ENCODE measurements at places on chromosomes 12 and 14.

- DNase-seq: no peak
Observed at GRCh38 chr14:93543766-93544165, 113.0 kb downstream of the UNC79 start.

GRCh38 chr14:68373124-68373646 is 419.7 kb downstream of the ZFP36L1 start:
- DNase-seq: no peak

DNA sequence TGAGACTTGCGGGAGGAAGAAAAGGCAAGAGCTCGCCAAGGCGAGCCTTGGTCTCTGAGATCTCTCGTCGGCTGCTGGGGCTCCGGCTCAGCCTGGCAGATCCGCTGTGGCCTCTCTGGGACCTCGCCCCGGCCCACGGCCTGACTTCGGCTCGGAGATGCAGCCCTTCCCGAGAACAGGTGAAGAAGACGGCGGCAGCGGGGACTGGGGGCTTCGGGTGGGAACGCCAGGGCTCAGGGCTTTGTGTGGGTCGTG is 6.0 kb upstream of the HOXC9 start:
- DNase-seq: no peak

DNA sequence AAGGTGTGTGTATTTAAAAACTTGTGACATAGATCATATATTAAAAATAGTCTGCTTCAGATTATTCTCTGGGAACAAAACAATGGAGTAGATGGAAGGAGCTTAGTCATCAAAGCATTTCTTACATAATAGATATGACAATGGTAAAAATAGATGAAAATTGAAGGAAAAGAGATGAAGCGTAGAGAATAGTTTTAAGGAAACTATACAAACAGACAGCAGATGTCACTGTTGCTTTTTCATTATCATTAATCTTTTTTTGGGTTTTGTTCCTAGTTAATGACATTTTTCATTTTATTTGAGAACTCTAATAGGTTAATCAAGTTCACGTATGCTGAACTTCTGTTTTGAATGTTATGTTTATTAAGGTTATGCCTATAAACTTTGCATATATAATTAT is 149.2 kb upstream of the FBXO33 start:
- DNase-seq: no peak

DNA sequence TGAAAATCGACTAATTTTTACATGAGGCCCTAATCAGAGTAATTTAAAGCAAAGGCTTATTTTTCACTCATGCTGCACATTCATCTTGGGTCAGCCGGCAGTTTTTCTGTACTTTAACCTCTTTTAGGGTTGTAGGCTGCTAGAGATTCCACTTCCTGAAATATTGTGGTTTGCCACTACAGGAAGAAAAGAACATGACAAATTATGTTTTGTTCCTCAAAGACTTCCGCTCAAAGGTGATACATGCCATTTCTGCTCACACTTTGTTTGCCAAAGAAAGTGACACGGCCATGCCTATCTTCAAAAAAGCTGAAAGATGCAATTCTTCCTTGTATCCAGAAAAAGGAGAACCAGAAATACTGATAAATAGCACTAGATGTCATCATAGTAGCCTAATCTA is 183.4 kb upstream of the PPFIA2 start:
- no peak for DNase-seq

GRCh38 chr12:52032446-52032803 is 18.8 kb upstream of the NR4A1 start:
- DNase-seq: no peak

DNA sequence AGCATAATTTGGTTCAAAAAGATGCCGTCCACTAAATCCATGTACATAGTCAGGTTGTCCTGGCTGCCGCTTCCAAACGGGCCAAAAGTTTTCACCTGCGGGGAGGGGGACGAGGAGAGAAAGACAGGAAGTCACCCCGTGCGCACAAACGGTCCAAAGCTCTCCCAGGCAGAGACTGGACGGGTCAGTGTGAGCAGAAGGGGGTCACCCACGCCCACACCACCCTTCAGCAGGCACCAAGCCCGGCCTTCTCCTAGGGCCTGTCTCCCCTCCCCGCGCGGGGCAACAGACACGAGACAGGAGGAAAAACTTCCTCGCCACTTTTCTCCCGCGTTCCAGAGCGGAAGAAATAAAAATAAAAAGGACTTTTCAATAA is 888 bp downstream of the CCDC88C start:
- DNase-seq: no peak

DNA sequence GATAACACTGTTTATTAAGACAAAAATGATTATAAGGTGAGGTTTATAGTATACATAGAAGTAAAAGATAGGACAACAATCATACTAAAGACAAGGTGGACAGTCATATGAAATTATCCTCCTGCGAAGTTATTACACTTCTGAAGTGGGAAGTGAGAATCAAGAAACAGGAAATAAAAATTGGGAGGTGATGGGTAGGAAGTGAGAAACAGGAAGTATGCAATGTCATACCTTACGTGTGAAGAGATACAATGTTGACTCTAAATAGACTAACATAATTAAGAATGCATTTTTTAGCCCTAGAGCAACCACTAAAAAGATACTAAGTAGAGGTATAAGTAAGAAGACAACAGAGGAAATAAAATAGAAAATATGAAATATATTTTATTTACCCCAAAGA is 43.7 kb downstream of the GRIN2B start:
- DNase-seq: no peak

- no peak for DNase-seq
Observed at GRCh38 chr12:111469401-111469800, 63.7 kb downstream of the SH2B3 start.

GRCh38 chr12:28340261-28341045 is 150.2 kb downstream of the CCDC91 start:
- no peak for DNase-seq

GRCh38 chr12:50786498-50787231 is 22.8 kb downstream of the ATF1 start:
- no peak for DNase-seq

DNA sequence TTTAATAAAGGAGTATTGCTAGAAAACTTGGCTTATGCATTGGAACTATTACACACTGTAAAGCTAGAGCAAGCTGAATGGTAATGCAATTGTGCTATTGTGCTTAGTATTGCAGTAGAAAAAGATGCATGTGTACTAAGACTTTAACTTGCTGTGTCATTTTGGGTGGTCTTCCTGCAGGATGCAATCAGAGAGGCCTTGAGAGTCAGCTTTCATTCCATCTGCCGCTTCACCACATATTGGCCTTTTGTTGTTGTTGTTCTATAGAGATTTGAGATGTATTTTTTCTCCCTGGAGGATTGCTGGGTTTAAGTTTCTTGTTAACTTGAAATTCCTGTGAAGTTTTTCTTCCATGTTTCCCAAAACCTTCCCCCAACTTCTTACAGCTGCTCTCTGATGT is 449.7 kb downstream of the TMTC2 start:
- DNase-seq: no peak

DNA sequence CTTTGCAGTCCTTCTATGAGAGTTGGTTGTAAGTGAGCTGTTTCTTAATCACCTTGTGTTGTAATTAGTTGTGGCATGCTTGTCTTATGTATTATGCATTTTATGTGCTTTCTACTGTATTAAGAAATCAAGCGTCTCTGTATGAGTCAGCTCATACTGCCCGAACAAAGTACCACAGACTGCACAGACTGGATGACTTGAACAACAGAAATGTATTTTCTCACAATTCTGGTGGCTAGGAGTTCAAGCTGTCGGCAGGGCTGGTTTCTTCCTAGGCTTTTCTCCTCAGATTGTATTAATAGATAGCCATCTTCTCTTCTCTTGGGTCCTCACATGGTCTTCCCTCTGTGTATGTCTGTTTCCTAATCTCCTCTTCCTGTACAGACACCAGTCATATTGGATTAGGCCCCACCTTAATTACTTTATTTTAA is 77.7 kb downstream of the FLRT2 start:
- DNase-seq: no peak

GRCh38 chr12:127726671-127727315 is 540.2 kb upstream of the TMEM132C start:
- DNase-seq: no peak

DNA sequence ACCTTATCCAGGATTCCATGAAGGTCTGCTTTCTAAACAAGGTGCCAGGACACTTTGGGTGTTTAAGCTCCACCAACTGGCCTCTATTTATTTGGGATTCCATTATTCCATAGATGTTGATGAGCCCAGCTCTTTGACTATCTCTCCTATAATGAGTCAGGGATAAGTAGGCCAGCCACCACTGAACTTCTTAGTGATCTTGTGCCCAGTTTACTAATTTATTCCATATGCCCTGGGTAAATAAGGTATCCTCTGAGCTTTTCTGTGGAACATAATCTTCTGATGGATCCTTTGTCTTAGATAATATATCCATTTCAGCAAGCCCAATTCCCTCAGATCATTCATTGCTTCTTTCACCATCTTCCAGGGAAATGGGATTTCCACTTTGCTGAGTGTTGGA is 535.0 kb downstream of the FOXG1 start:
- DNase-seq: no peak

DNA sequence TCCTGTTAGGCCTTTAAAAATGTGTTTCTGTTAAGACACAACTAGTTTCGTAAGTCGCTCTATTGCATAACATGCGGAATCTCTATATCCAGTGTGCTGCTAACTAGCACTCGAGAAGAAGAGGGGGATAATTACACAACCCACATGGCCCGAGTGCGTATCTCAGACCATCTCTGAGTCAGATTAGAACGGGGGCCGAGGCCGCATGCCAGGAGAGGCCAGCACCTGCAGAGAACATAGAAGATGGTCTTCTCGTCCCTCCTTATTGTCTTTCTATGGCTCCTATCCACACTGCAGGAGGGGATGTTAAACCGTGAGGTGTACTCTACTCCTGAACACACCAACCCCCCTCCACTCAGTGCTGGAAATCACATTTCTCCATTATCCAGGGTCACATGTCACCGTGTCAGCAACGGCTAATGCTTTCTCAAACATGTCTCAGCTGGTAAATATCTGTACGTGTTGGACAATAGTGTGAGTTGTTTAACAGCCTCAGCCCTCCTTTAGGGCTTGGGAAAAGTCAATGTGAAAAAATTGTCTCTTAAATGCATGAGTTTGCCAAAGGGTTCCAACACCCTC is 56.3 kb downstream of the CCDC88C start:
- DNase-seq: no peak

DNA sequence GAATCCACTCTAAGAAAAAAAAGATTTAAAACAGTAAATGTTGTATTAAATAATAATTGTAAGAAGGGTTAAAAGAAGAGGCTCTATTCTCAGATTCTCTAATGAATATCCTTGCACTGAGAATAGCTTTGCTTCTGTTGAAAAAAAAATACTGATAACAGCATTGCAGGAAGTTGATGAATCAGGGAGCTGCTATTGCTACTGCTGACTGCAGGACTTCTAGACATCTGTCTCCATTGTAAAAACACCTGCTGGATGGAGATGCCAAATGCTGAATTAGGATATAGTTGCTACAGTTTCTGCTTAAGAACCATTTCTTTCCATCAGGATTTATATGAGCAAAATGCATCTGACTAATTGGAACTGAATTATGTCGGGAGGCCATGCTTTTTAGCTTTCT is 50.3 kb upstream of the ANP32D start:
- no peak for DNase-seq

DNA sequence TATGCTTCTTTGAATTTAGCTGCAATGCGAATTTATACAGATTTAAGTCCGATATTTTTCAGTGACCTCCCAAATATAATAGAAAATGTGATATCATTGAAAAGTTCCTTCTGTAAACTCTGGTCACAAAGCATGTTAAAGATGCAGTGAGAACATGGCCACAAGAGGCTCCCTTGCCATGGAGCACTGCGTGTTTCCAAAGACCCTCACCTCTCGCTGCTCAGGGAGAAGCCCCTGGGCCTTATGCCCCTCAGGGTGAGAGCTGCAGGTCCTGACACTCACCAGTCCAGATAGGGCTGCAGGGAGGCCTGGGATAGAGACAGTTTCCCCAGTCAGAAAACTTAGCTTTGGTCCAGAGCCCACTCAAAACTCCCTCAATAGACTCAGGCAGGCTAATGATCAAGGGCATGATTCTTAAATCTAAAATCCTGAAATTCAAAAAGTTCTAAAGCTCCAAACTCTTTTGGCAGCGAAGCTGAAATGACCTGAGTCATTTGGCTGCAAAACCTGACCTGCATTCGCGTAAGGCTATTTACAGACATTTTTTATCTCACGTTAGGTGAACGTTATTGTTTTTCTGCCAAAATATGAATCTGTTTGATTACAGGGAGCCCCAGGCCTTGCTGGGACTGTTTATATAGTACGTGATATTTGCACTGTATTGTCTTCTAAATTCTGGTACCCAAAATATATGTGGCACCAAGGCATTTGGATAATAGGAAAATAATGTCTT is 67.8 kb downstream of the CAPZA3 start:
- DNase-seq: no peak

GRCh38 chr14:55609681-55610080 is 29.7 kb downstream of the KTN1 start:
- no peak for DNase-seq

GRCh38 chr12:27521066-27521465 is 2.9 kb upstream of the PPFIBP1 start:
- no peak for DNase-seq

DNA sequence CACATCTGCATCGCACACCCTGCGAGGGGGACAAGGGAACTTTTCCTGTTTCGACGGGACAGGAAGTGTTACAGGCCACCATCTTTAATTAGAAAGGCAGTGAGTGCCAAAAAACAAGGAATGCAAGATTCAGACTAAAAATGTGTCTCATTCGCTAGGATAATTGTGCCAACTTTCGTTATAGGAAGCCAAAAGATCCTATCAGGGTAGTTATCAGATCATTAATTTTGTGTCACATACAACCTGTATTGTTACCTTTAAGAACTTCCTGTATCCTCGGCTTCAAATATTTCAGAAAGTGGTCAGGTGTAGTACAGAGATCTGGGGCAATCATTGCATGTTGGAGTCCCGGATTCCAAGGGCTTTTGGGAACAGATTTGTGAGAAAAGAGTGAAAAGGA is 19.2 kb upstream of the MGP start:
- no peak for DNase-seq

DNA sequence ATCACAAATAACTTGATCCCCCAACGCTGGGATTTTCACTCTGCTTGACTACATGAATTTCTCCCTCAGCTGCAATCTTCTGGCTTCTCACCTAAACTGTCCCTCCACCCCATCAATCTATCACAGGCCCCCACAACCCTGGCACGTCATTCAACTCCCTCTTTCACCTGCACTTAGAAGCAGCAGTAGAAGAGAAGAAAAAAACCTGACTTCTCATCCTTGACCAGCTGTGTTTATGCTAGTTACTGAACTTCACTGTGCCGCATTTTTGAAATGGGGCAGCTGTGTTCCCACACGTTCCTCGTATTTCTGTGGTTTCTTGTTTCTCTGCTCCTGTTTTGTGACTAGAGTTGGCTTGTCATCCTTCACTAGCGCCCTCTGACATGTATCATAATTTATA is 35.0 kb downstream of the ITPR2 start:
- no peak for DNase-seq

GRCh38 chr12:95151821-95152220 is 65.4 kb downstream of the FGD6 start:
- no peak for DNase-seq
